Activated naive CD8-positive, alpha-beta T cell treated with anti-CD3 and anti-CD28 coated beads, Interleukin-2, amount 10 ng/mL, durations not matched to agents 7 days and 5 days (primary cell): ENCODE measurements at places on chromosomes 3 and 15.
A peak's percentile ranks its signal among the peaks of the same experiment; 100 is the strongest.

DNA sequence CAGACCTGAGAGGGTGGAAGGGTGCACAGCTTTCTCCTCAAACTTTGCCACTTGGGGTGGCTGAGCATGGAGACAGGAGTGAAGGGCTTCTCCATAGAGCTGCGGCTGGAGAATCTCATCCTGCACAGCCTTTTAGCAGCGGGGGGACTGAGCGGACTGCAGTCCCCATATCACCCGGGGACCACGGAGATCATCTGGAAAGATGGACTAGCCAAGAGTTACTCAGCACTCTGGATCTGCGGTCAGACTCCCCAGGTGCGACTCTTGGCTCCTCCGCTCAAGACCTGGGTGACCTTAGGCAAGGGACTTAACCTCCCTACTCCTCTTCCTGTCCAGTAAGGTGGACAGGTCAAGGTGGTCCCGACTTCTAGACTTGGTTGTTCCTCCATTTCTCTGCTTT, 125.8 kb upstream of the MEF2A start:
- H3K4me1 ChIP-seq: peaks cover 32% of the 10 kb centered on the region
- peaks cover 4% of the 10 kb centered on the region for H3K27me3 ChIP-seq
- no peak overlapping the region for H3K4me3 ChIP-seq
- H3K36me3 ChIP-seq: no peaks in the 10 kb centered on the region
- H3K27ac ChIP-seq: no peak overlapping the region

GRCh38 chr3:27239951-27240350, 129.2 kb downstream of the NEK10 start:
- no peaks in the 10 kb centered on the region for H3K4me1 ChIP-seq
- no peaks in the 10 kb centered on the region for H3K36me3 ChIP-seq
- H3K27ac ChIP-seq: no peak overlapping the region
- H3K27me3 ChIP-seq: peaks cover 2% of the 10 kb centered on the region

DNA sequence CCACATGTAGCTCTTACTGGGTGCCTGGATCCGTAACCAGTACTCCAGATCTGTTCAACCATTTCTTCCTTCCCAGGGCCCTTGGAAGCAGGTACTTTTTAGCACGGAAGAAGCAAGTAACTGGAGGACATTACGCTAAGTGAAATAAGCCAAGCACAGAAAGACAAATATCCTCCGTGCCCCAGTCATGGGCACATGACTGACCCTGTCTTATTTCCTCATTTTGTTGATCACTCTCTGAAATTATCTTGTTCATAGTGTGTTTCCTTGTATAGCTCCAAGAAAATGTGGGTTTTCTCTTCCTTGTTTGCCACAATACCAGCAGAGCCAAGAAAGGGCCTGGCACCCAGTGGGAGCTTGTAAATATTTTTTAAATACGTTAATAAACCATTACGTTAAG, 32.2 kb upstream of the MTMR14 start:
- no peak overlapping the region for H3K4me3 ChIP-seq
- no peak overlapping the region for H3K27ac ChIP-seq
- H3K27me3 ChIP-seq: peaks cover 7% of the 10 kb centered on the region
- no peaks in the 10 kb centered on the region for H3K36me3 ChIP-seq

- no peak for DNase-seq
- no peak overlapping the region for H3K4me3 ChIP-seq
- H3K27me3 ChIP-seq: peaks cover 3% of the 10 kb centered on the region
- H3K27ac ChIP-seq: no peak overlapping the region
- H3K36me3 ChIP-seq: peaks cover 5% of the 10 kb centered on the region
- H3K4me1 ChIP-seq: peaks cover 8% of the 10 kb centered on the region
These were observed 44.9 kb downstream of the METTL6 start for GRCh38 chr3:15382405-15382923.

- H3K4me3 ChIP-seq: no peak overlapping the region
- no peaks in the 10 kb centered on the region for H3K36me3 ChIP-seq
- no peak for DNase-seq
- H3K27me3 ChIP-seq: no peaks in the 10 kb centered on the region
- no peak overlapping the region for H3K27ac ChIP-seq
These were observed 225.5 kb downstream of the SLCO3A1 start for GRCh38 chr15:92079047-92079446.

DNA sequence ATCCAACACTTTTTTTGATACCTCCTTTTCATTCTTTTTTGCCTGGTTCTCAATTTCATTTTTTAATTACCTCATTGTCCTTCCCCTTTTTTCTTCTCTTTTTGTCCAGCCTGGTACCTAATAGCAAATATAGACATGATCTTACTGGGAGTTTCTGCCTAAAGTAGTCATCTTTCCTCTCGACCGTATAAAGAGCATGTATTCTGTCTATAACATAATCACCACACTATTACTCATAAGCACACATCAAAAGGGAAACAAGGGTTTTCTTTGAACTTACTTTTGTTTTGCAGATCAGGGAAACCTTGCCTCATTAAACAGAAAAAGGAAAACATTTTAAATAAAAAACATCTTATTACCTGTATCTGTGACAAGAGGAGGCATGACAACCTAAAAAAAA, 33.0 kb downstream of the FAM98B start:
- H3K4me3 ChIP-seq: peak overlapping the region; percentile 48
- DNase-seq: no peak
- H3K27ac ChIP-seq: peak overlapping the region; percentile 78
- H3K4me1 ChIP-seq: peaks cover 26% of the 10 kb centered on the region
- H3K27me3 ChIP-seq: no peaks in the 10 kb centered on the region

DNA sequence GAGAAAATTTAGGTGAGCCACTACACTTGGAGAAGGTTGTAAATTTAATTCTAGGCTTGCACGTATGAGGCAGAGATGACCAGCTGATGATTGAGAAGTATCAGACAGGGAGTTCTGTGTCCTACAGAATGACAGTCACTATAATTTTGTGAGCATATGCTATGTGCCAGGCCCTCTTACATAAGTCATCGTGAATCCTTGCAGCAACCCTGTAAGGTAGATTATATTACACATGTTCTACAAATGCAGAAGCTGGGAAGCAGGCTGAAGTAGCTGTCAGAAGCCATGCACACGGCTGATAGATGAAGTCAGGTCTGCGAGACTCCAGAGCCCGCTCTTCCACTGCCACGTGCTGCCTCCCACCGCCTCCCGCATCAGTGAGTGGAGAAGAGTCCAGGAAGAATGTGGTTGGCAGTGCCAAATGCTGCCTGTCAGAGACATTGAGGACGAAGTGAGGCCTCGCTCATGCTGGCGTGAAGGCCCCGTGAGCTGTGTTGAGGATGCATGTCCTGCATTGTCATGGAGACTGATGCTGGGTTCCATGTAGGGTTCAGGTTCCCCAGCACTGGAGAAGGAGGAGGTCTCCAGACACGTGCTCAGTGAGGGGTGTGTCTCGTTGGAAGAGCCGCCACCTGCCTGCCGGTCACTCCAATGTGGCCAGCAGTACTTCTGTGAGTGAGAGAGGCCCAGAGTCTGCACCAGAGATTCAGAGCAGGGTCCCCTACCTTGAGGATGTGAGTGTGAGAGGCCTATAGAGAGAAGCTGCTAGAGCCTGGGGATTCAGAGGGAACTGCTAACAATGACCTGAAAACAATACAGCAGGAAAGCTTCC, 123.3 kb upstream of the PLXNA1 start:
- H3K27ac ChIP-seq: no peak overlapping the region
- no peak for DNase-seq
- no peak overlapping the region for H3K4me3 ChIP-seq
- H3K36me3 ChIP-seq: no peaks in the 10 kb centered on the region

DNA sequence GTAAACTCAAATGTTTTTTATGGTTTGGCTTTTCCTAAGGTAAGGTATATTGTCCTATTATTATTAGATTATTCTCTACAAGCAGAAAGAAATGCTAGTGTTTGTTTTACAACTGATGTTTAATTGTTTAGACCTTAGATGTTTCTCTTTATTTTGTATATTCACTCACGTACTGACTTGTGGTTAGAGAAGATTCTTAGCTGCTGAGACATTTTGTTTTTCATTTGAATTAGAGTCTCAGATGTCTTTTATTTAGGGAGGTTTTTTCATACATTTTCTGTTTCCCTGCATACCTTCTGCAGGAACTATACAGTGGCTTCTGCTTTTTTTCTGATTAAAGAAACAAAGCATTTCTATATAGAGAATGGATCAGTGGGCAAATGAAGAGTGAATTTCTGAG, 110.9 kb downstream of the MYRIP start:
- no peak overlapping the region for H3K27ac ChIP-seq
- H3K4me1 ChIP-seq: peaks cover 2% of the 10 kb centered on the region
- no peak overlapping the region for H3K4me3 ChIP-seq
- no peaks in the 10 kb centered on the region for H3K36me3 ChIP-seq

DNA sequence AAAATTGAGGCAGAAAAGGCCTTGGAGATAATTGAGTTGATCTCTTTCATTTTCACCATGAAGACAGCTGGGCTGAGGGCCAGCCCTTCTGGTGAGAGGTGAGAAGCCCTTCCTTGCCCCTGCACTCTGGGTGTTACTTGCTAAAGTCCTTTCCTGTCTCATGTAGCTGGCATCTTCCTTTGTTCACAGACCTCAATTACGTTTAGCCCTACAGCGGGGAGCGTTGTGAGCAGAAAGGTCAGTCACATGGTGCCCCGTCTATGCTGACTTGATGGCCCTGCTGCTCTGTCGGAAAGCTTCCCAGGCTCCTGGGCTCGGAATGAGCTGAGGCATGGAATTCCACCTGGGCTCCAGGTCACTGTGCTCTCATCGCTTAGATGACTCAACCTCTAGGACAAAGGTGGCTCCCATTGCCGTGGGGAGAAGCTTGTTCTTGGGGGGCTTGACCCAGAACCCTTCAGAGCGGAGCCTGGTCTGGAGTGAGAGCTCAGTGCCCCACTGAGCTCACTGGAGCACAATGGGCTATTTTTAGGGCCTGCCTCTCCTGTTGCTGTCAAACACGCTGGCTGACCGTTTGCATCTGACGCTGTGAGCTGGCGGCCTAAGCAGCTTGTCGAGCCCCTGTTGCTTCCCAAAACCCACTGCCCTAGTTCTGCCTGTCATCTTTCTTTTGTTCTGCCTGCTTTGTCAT, 47.0 kb downstream of the RPLP1 start:
- H3K4me1 ChIP-seq: peaks cover 6% of the 10 kb centered on the region
- H3K36me3 ChIP-seq: no peaks in the 10 kb centered on the region
- H3K4me3 ChIP-seq: no peak overlapping the region
- no peak for DNase-seq

- no peaks in the 10 kb centered on the region for H3K36me3 ChIP-seq
- no peak for DNase-seq
- no peak overlapping the region for H3K4me3 ChIP-seq
- H3K27ac ChIP-seq: no peak overlapping the region
- H3K4me1 ChIP-seq: no peaks in the 10 kb centered on the region
- no peaks in the 10 kb centered on the region for H3K27me3 ChIP-seq
These were observed 851 bp upstream of the TEX55 start for GRCh38 chr3:119145128-119145499.

- H3K36me3 ChIP-seq: no peaks in the 10 kb centered on the region
- peaks cover 2% of the 10 kb centered on the region for H3K27me3 ChIP-seq
- DNase-seq: no peak
- peak overlapping the region; percentile 52 for H3K27ac ChIP-seq
These were observed 10.7 kb upstream of the CYP11A1 start for GRCh38 chr15:74377831-74378766.

DNA sequence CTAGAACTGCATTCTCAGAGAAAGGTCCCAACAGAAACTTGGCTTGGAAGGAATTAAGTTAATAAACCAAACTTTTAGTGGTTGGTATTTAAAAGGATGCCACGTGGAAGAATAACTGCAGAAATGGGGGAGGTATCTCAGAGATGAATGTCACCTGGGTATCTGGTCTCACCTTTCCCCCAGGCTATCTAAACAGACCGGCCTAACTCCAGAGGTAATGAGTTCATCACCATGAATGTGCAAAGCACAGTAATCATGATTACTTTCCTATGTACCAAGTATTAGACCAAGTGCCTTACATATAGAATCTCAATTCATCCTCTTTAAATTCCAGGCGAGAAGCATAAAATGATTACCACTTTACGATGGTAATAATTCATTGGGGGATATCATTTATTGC, 80.8 kb downstream of the FBN1 start:
- no peak for DNase-seq
- no peak overlapping the region for H3K4me3 ChIP-seq
- H3K27ac ChIP-seq: no peak overlapping the region

- H3K27ac ChIP-seq: peak overlapping the region; percentile 94
- DNase-seq: peak; percentile 50
- H3K4me1 ChIP-seq: peaks cover 23% of the 10 kb centered on the region
These were observed 18.0 kb downstream of the TNFAIP8L3 start for GRCh38 chr15:51076524-51077220.

GRCh38 chr3:196175722-196176121, 35.5 kb downstream of the ZDHHC19 start:
- no peaks in the 10 kb centered on the region for H3K36me3 ChIP-seq
- H3K4me1 ChIP-seq: peaks cover 19% of the 10 kb centered on the region
- no peak for DNase-seq
- no peak overlapping the region for H3K27ac ChIP-seq
- H3K27me3 ChIP-seq: no peaks in the 10 kb centered on the region

DNA sequence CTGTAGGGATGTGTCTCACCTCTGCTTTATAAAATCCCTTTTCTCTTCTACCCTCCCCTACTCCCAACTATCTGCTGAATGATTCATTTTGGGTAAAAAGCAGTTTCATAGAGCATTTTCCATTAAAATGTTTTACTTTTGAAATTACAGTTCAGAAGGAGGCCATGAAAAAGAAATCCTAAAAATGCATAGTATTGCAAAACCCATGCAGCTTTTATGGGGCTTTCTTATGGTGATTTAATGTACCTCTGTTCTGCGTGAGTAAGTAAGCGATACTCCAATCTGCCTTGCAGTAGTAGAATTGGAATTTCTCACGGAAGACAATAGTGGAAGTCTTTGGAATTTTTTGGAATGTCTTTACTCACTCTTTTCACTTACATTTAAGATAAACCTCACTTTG, 111.9 kb downstream of the ARPP21 start:
- H3K4me3 ChIP-seq: no peak overlapping the region
- no peak overlapping the region for H3K27ac ChIP-seq

DNA sequence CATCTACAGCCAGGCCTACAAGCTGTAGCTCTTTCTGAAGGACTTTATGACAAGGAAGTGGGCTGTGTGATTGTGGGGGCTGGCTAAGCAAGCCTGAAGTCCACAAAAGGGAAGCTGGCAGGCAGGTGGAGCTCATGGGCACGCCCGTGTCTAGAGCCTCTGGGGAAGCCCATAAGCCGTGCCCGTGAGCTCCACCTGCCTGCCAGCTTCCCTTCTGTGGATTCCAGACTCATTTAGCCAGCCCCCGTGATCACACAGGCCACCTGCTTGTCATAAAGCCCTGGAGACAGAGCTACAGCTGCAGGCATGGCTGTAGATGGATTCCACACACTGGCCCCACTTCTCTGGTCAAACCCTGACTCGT, 15.2 kb downstream of the EFCC1 start:
- no peaks in the 10 kb centered on the region for H3K36me3 ChIP-seq
- H3K4me3 ChIP-seq: peak overlapping the region; percentile 61
- no peaks in the 10 kb centered on the region for H3K27me3 ChIP-seq
- peak; percentile 68 for DNase-seq
- peaks cover 29% of the 10 kb centered on the region for H3K4me1 ChIP-seq
- peak overlapping the region; percentile 90 for H3K27ac ChIP-seq

- no peaks in the 10 kb centered on the region for H3K36me3 ChIP-seq
- H3K4me1 ChIP-seq: no peaks in the 10 kb centered on the region
- H3K27ac ChIP-seq: no peak overlapping the region
- peaks cover 7% of the 10 kb centered on the region for H3K27me3 ChIP-seq
- no peak overlapping the region for H3K4me3 ChIP-seq
These were observed 171.9 kb downstream of the FAM43A start for GRCh38 chr3:194857469-194858113.

GRCh38 chr3:19573644-19574043, 360.4 kb downstream of the EFHB start:
- no peak for DNase-seq
- no peaks in the 10 kb centered on the region for H3K4me1 ChIP-seq
- no peak overlapping the region for H3K4me3 ChIP-seq
- no peaks in the 10 kb centered on the region for H3K27me3 ChIP-seq
- H3K27ac ChIP-seq: no peak overlapping the region

GRCh38 chr3:153247331-153248330, 85.6 kb downstream of the RAP2B start:
- H3K27me3 ChIP-seq: no peaks in the 10 kb centered on the region
- DNase-seq: no peak
- H3K27ac ChIP-seq: no peak overlapping the region
- no peak overlapping the region for H3K4me3 ChIP-seq
- no peaks in the 10 kb centered on the region for H3K4me1 ChIP-seq
